ENCODE measurements at places on chromosomes 1 and 21. TPM values are rescaled to one million over a fixed set of nuclear protein-coding genes. Genes with fewer than 3 reads are reported as not detected.

DNA sequence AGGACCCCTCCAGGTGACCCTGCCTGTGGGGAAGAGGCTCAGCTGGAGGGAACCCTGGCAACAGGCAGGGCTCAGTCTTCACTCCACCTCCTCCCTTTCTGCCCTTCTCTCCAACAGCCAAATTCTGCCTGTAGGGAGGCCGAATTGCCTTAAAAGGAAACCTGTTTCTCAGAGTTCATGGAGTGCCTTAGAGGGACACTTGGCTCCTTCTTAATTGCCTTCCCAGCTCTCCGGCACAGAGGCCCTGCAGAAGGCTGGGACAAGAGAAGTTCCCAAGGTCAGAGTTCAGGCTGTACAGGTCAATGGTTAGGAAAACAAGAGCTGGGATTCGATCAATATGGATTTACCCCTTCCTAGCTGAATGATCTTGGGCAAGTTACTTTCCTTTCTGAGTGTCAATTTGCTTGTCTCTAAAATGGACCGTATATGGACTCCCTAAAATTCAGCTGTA lies 6.2 kb downstream of the CSRP1 start:
- H3K27ac ChIP-seq, result peak overlapping the region; percentile 71
- H3K4me3 ChIP-seq, result no peak overlapping the region
- H3K27me3 ChIP-seq, result no peaks in the 10 kb centered on the region
- H3K4me1 ChIP-seq, result peaks cover 2% of the 10 kb centered on the region
- no peaks in the 10 kb centered on the region for H3K36me3 ChIP-seq
- DNase-seq, result no peak

- no peaks in the 10 kb centered on the region for H3K4me1 ChIP-seq
- no peak overlapping the region for H3K4me3 ChIP-seq
These were observed 6.5 kb upstream of the NEGR1 start for GRCh38 chr1:72288886-72289285.

- DNase-seq, result no peak
- H3K27ac ChIP-seq, result peak overlapping the region; percentile 62
- H3K4me1 ChIP-seq, result no peaks in the 10 kb centered on the region
- no peaks in the 10 kb centered on the region for H3K36me3 ChIP-seq
These were observed 1.5 kb upstream of the SYDE2 start for GRCh38 chr1:85202092-85202863.

VCAM1 gene
- total RNA-seq, result 78.8 TPM

OLIG2 gene
- not detected for total RNA-seq

DNA sequence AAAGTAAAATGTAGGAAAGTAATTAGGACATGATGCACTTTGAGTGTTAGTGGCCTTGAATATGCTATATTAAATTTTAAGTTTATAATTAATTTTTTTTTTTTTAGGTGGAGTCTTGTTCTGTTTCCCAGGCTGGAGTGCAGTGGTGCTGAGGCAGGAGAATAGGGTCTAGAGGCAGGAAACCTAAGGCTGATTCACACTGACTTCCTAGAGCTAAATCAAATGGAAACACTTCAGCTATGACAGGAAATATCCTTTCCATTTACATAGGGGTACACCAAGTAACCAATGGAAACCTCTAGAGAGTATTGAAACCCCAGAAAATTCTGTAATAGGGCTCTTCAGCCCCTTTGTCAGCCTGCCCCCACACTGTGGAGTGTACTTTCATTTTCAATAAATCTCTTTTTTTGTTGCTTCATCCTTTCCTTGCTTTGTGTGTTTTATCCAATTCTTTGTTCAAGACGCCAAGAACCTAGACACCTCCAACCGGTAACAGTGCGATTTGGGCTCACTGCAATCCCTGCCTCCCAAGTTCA lies 17.9 kb upstream of the THRAP3 start:
- no peaks in the 10 kb centered on the region for H3K36me3 ChIP-seq
- no peaks in the 10 kb centered on the region for H3K4me1 ChIP-seq
- no peak overlapping the region for H3K27ac ChIP-seq
- DNase-seq, result no peak

Measured in aorta (tissue), 5 donors.